Stimulated activated CD8-positive, alpha-beta memory T cell treated with anti-CD3 and anti-CD28 coated beads, Interleukin-4, amount 100 ng/mL, for 4 hours (primary cell): ENCODE measurements at places on chromosomes 5 and 9.

GRCh38 chr5:144219869-144220268 lies 49.2 kb downstream of the KCTD16 start:
- DNase-seq: no peak

GRCh38 chr9:133263557-133263956 lies 11.4 kb downstream of the ABO start:
- no peak for DNase-seq

- no peak for DNase-seq
These were observed 26.1 kb downstream of the SMIM32 start for GRCh38 chr5:136166909-136167308.

DNA sequence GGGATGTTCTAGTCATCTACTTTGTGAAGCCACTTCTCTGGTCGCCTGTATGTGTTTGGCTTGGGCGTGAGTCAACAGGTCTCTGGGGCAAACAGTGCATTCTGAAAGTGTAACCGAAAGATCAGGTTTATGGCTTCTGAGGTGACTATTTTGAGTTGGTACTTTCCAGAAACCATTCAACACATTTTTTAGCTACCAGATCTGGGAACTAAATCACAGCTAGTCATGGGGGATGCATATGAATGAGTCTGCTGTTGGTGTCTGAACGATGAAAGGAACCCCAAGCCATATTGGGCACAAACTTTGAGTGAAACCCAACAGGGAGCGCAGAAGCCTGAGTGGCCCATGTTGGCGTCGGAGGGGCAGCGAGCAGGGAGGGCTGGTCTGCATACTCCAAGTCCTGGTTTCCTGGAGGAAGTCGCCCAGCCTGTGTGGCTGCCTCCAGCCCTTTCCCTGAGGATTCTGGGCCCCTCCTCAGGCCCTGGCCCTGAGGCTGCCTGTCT lies 35.3 kb downstream of the UBE2QL1 start:
- no peak for DNase-seq
